ENCODE measurements at places on chromosomes 11 and 22.

- no peak for DNase-seq
These were observed 87.1 kb downstream of the MYEOV start for GRCh38 chr11:69380921-69381581.

DNA sequence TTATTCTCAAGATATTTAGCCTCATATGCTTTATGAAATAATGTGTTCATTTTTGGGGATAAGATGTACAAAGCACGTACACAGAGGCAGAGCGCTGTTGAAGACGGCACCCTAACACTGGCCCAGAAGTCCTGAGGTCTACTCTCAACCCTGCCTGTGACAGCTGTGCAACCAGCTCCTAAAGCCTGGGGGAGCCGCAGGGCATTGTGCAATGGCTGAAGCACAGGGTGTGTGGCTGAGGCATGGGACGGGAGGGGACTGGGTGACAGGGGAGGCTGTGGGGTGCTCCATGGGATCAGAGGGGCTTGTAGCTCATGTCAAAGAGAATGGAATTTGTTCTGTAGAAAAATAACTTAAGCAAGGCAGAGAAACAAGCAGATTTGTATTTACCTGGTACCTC lies 27.7 kb downstream of the FAM227A start:
- no peak for DNase-seq

- no peak for DNase-seq
These were observed 861.8 kb downstream of the LRRC4C start for GRCh38 chr11:40597546-40598113.

- no peak for DNase-seq
These were observed 105.1 kb downstream of the HIPK3 start for GRCh38 chr11:33362051-33362910.

GRCh38 chr22:31148953-31149627 lies 8.8 kb upstream of the PLA2G3 start:
- DNase-seq: no peak
